Activated CD8-positive, alpha-beta T cell treated with anti-CD3 and anti-CD28 coated beads for 36 hours (primary cell): ENCODE measurements at places on chromosomes 3 and 15.

- DNase-seq: no peak
Observed at GRCh38 chr15:96037584-96037983, 292.9 kb upstream of the NR2F2 start.

- no peak for DNase-seq
Observed at GRCh38 chr3:189698811-189699210, 67.6 kb downstream of the TP63 start.

- DNase-seq: no peak
Observed at GRCh38 chr3:128624526-128625138, 26.0 kb downstream of the RPN1 start.

DNA sequence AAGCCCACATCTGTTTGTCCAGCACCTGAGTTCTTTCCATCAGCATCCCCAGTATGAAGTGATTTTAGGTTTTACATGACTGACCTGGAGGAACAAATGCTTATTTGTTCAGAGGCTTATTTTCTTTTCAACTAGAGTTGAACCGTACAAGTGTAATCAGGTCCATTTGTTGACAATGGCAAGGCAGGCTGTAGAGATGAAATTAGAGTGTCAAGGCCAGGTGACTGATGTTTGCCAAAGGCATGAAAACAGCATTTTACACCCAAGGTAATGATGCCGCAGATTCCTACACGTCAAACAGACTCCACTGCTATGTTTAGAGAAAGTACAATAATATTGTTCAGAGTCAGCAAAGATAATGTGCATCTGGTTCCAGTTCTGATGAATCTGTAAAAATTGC, 96.5 kb downstream of the KCNAB1 start:
- no peak for DNase-seq
